NCI-H345 (cell line): ENCODE measurements at places on chromosomes 5 and 9.

GRCh38 chr9:124506931-124507879, at the start of gene NR5A1:
TSS of gene NR5A1 (minus strand) at chr9:124507399. CDS start at chr9:124503395, 4,004 bp downstream.
- DNase-seq: no peak

DNA sequence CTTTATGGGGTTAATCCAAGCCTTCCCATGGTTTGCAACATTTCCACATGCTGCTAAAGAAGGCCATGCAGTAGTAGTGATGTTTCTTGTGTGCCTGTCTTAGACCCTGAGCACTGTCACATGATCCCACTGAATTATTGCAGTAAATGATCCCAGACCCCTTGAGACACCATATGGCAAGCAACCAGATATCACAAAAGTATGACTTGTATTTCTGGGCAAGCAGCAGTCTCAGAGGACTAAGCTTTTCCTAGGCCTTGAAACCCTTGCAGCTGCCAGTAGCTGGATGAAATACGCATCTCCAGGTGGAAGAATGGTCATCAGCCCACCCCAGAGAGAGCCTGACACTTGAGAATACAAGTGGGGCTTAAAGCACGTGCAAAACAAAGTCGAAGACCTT, 41.8 kb downstream of the CDO1 start:
- no peak for DNase-seq

DNA sequence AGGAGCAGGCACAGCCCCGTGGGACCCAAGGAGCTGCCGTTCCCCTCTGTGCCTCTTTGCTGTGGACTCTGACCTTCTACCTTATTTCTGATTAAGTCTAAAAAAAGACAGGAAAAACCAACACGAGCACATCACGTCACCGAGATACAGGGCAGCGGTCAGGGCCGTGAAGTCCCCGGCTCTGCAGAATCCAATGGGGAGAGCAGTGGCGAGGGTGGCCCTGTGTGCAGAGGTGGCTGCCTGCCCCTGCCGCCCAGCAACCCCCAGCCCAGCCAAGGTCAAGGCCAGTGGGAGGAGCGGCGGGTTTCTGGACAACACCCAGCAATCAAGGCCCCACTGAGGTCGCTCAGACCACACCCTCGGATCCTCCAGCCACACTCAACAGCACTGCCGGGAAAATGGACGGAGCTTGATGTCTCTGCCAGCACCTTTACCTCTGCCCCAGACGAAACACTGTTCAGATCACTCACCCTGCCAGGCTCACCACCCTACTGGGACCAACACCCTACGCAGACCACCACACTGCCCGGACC, 32.7 kb upstream of the SLC9A3 start:
- no peak for DNase-seq

GRCh38 chr9:15693701-15694100, 140.9 kb downstream of the CCDC171 start:
- no peak for DNase-seq

- peak; percentile 3 for DNase-seq
Observed at GRCh38 chr5:38265546-38266179, 7.3 kb downstream of the EGFLAM start.

DNA sequence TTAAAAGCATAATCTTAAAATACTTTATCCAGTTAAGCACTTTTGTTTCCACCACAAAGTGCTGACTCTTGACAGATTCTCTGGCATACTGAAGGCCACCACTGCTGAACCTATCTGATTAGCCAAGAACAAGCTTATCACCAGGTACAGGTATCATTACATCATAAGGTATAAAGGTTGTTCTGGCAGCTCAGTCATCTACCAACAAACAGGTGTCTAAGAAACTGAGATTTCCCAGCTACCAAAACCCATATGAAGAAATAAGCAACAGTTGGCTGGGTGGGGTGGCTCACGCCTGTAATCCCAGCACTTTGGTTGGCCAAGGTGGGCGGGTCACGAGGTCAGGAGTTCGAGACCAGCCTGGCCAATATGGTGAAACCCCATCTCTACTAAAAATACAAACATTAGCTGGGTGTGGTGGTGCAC, 5.0 kb downstream of the MTMR12 start:
- DNase-seq: no peak

GRCh38 chr5:1468629-1469527, 23.6 kb upstream of the SLC6A3 start:
- no peak for DNase-seq
